ENCODE measurements at places on chromosomes 6 and 20. TPM values are rescaled to one million over a fixed set of nuclear protein-coding genes. Genes with fewer than 3 reads are reported as not detected.

The CDSN gene
- not detected for polyA plus RNA-seq

The ETV7 gene
- polyA plus RNA-seq: 1.1 TPM

The OGFR gene
- 43.0 TPM for polyA plus RNA-seq

The MAD2L1BP gene
- 23.9 TPM for polyA plus RNA-seq

Data from ovary (tissue), 10 donors.